ENCODE measurements at places on chromosomes 6 and 20. TPM values are rescaled to one million over a fixed set of nuclear protein-coding genes. Genes with fewer than 3 reads are reported as not detected.

ZCCHC3 gene
- total RNA-seq, result 10.6 TPM

SSTR4 gene
- total RNA-seq, result not detected

HCRTR2 gene
- not detected for total RNA-seq

ANGPT4 gene
- 0.29 TPM for total RNA-seq

MOG gene
- not detected for total RNA-seq

DNA sequence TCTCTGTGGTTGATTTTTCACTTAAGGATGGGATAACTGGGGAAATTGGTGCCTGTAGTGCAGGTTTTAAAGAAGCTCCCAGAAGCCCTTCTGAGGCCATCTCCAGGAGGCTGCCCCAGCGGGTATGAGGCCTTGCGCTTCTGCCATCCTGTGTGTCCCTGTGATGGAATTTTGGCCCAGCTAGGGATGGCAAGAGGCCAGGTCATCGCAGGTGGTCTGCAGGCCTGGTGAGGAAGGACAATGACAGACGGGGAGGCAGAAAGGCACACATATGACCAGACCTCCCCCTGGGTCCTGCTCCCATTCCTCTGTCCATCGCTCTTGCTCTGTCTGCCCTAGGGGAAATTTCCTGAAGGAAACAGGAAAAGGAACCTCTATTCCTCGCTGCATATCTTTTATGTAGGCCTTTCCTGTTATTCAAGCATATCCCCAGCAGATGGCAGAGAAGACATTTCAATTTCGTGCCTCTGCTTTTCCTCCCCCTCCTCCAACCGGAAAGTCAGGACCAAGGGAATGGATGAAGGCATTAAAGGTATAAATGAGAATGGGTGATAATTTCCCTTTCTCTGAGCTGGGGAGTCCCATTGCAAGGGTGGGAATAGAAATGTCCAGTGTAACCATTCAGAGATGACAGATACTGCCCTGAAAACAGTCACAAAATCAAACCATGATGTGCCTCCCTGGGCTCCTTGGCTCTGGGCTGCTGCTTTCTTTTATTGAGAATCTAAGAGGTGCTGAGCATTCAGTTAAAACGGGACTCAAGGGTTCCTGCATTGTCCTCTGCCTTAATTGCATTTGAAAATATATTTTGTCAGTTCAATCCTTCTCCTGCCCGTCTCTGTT lies 17.6 kb upstream of the HLA-F start:
- no peak overlapping the region for H3K4me3 ChIP-seq
- no peaks in the 10 kb centered on the region for H3K36me3 ChIP-seq
- no peak overlapping the region for H3K27ac ChIP-seq
- no peaks in the 10 kb centered on the region for H3K4me1 ChIP-seq

DNA sequence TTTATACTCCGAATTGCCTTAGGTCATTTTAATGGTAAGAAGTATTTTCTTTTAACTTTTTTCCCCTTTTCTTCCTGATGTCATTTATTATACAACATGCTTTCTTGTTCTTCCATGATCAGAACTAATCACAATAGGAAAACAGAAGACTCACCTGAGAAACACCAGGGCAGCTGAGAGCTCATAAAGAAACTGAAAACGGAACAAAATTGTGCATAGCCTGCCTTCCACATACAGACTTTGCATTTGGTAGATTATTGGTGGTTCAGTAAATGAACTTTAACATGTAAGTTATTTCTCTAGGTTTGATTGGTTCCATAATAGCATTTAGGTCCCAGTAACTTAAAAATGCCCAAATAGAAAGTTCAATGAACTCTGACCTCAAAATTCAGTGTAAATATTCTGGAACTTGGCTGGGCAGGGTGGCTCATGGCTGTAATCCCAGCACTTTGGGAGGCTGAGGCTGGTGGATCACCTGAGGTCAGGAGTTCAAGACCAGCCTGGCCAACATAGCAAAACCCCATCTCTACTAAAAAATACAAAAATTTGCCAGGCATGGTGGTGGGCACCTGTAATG lies 161.1 kb upstream of the DTNBP1 start:
- no peak overlapping the region for H3K27ac ChIP-seq
- H3K27me3 ChIP-seq, result no peaks in the 10 kb centered on the region
- H3K36me3 ChIP-seq, result no peaks in the 10 kb centered on the region

DNA sequence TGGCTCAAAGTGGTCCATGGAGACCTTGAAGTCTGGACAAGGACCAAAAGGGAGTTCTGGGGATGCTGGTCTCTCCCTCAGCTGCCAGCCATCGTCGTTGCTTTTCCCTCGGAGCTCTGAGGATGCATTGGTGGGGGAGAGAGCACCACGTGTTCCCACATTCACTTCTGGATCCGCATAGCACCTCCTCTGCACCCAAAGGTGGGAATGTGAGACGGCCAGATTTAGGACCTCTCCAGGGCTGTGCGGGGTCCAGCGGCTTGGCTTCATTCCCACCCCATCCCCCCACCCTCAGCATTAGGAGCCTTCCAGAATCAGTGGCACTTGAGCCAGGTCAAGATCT lies 1.1 kb downstream of the EPB41L1 start:
- peak overlapping the region; percentile 77 for H3K27ac ChIP-seq
- no peaks in the 10 kb centered on the region for H3K36me3 ChIP-seq
- no peak for DNase-seq
- peak overlapping the region; percentile 64 for H3K4me3 ChIP-seq

DNA sequence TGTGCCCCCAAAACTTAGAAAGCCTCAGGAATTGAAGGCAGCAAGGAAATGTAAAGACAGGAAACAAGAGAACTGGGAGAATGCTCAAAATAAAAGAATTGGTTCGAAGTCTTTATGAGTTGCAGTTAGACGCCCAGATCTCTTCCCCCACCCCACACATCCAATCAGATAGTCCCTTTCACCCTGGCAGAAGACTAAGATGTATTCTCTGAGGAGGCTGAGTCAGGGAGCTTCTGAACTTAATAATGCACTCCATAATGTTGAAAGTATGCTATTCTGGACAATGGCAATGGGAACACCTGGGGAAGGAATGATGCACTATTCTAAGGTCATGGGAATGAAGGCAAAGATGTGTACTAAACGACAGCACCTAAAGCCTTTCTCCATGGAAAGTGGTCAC lies 173.6 kb downstream of the MTFR2 start:
- no peaks in the 10 kb centered on the region for H3K36me3 ChIP-seq
- no peaks in the 10 kb centered on the region for H3K4me1 ChIP-seq
- H3K27me3 ChIP-seq, result no peaks in the 10 kb centered on the region
- H3K27ac ChIP-seq, result no peak overlapping the region
- no peak overlapping the region for H3K4me3 ChIP-seq
- DNase-seq, result no peak
